Fibroblast of skin of left biceps (primary cell): ENCODE measurements at places on chromosomes 1 and 21.

DNA sequence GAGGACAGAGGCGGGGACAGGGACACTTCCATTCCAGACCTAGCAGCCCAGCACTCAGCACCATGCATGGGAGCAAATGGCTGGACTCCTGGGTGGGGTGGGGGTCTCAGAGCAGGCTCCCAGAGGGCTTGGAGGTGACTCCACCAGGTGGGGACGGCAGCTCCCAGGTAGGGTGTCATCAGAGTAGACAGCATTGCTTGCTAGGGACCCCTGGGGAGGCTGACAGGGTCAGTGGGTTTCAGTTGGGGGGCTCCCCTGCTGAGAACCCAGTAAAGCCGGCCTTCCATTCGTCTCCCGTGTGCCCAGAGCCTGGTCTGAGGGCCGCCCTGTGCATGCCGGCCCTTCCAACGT, 4.8 kb upstream of the GJC2 start:
- DNase-seq = no peak

- no peak for DNase-seq
These were observed 40.3 kb downstream of the ACBD6 start for GRCh38 chr1:180462102-180462501.

DNA sequence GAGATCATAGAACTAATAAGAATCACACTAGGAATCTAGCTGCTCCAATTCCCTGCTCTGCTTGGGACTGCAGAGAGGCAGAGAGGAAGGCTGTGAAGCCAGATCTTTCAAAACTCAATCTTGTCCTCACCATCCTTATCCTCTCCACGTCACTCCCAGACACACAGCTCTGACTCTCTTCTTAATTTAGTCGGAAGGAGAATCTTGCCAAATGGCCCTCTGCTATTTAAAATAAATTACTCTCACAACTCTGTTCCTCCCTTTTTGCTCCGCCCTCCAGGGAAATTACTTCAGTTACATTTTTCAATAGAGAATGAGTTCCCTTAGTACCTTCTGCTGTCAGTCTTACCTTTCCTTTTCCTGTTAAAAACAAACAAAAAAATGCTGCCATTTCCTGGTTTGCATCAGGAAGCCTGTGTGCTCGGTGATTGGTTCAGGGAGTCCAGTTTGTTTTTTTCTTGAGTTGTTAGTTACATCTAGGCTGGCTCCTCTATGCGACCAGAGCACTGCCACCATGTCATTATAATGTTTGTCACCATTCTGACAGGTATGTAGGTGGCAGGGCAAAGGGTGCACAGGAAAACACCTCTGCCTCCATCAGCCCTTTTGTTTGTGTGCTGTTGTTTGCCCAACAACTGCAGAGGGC, 80.1 kb downstream of the FCRL5 start:
- DNase-seq = no peak

GRCh38 chr1:66809245-66809644, 8.2 kb upstream of the INSL5 start:
- no peak for DNase-seq

DNA sequence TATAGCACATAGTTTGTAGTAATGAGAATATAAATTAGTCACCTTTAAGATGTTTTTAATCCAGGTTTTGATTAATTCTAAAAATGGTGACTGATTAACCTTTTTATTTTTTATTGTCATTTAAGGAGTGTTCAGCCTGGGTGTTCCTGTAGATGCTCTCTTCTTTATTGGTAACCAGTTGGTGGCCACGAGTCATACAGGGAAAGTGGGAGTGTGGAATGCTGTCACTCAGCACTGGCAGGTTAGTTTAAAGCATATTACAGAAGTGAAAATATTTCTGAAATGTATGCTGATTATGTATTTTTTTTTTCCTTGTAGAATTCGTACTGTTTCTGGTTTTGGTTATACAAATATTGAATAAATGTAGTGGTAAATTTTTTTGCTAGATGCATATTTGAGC, 28.1 kb downstream of the KCTD3 start:
- peak; percentile 25 for DNase-seq

GRCh38 chr1:147627435-147628110, 42.8 kb downstream of the ACP6 start:
- no peak for DNase-seq

GRCh38 chr1:55682198-55682597, 467.0 kb upstream of the USP24 start:
- no peak for DNase-seq

DNA sequence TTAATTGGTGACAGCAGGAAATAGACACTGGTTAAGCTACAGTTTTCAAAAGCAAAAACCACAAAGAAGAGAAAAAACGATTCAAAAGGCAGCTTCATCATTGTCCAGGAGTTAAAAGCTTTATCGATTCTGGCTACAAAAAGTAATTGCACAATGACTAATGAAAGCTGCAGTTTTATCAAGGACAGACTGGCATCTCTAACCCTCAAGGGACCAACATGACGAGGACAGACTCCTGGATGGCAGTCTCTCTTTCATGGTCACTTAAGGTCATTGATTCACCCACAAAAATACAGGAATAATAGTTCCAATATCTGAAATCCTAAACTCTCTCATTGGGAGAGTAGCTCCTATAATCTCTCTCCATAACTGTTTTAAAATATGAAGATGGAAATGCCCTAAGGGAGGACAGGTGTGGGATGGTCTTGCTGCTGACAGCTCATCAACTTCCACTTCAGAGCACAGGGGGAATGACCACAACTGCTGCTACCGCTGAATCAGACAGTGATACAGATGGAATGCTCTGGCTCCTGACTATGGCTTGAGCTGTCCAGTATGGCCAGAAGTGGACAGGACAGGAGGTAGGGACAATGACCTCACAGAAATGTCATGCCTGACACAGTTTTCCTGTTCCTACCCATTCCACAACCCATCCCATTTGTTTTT, 17.4 kb upstream of the CPLANE2 start:
- no peak for DNase-seq

GRCh38 chr1:184219414-184219813, 167.4 kb upstream of the C1orf21 start:
- no peak for DNase-seq

- DNase-seq = no peak
These were observed 163.6 kb upstream of the RAB4A start for GRCh38 chr1:229107304-229107815.

- no peak for DNase-seq
These were observed 46.1 kb upstream of the FMO2 start for GRCh38 chr1:171138980-171139379.

GRCh38 chr1:214719207-214719606, 116.2 kb downstream of the CENPF start:
- no peak for DNase-seq

DNA sequence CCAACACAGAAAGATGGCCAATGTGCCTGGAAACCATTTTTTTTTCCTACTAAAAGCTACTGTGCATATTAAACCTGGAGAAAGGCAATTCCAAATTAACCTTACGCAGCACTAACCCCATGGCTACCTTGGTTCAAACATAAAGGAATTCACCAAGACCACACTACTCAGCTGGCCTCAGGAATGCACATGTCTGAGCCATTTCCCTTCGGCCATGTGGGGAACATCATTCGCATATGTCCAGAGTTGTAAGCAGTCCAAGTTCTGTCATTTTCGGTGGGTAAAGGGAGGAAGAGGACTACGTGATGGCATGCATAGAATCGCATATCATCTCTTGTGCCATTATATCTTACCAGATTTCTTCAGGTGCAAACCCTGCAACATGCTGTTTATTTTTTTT, 175.4 kb downstream of the NTMT2 start:
- DNase-seq = no peak

DNA sequence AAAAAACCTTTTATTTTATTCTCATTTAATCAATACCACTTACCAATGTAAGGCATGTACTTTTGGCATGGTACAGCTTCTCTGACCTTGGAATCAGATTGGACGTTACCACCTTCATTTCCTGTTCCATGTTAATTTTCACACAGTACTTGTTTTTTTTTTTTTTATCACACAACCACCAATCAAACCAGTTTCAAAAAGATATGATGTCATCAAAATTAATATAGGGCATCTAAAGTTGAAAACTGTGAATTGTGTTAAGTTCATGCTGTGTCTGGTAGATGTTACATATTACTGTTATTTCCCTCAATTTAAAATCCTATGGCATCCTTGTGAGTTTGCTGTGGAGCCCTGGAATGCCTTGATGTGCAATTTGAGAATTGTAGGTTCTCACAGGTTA, 85.1 kb downstream of the NPHS2 start:
- DNase-seq = no peak

DNA sequence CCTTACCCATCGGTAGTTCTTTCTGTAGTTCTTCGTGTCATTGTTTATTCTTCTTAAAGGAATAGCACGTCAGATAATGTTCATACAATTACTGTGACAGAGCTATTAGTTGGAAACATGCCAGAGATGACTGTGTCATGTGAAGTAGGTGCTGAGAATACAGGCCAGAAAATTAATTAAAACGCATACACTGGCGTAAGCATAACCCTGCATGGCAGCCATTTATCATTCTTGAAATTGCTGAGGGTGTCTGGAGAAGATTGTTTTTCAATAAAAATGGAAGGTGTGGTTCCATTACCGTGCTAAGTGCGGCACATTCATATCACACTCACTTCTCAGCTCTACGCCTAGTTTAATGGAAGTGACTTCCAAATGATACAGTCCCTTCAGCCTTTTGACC, 7.8 kb downstream of the ETS2 start:
- no peak for DNase-seq

- DNase-seq = no peak
These were observed 31.3 kb downstream of the NSL1 start for GRCh38 chr1:212760126-212760823.

- DNase-seq = no peak
These were observed 16.4 kb downstream of the CNIH4 start for GRCh38 chr1:224373008-224373590.

DNA sequence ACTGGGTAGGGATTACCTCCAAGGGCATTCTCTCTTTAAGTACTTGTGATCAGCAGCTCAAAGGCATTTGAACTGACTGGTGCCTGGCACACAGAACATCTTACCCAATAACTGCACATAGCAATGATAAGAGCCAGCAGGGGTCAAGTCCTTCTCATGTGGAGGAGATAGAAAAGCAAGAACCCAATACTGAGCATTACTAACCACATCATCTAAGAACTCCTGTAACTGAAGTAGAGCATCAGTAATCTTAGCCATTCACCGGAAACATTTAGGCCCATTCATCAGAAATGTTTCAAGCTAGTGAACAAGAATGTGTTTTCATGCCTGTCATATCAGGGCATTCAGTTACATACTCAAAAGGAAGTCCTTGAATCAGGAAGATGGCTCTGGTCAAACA, 33.6 kb upstream of the THEM4 start:
- no peak for DNase-seq

DNA sequence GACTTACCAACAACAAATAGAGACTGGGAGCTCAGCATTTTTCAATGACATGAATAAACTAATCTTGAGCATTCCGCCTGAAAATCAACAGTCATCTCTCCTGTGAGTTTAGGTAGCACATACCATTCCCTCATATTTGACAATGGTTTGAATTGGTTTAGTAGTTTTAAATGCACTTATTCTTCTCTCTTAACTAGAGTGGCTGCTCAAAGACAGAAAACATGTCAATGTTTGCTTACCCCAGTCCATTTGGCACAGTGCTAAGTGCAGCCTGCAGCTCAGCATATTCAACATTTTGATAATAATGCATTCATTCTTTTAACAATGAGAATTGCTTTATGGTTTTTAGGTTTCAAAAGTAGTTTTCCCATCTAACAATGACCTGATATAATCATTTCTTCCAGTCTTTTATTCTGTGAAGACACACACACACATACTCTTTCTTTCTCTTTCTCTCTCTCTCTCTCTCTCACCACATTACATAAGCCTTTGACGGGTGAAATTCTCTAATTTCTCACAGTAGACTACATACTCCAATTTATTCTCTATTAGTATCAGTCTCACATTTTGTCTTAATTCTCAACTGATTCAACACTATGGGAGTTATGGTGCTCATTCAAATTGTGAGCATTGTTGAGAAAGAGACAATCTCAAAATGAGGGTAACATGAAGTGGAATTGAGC, 432.3 kb downstream of the LRRIQ3 start:
- no peak for DNase-seq

DNA sequence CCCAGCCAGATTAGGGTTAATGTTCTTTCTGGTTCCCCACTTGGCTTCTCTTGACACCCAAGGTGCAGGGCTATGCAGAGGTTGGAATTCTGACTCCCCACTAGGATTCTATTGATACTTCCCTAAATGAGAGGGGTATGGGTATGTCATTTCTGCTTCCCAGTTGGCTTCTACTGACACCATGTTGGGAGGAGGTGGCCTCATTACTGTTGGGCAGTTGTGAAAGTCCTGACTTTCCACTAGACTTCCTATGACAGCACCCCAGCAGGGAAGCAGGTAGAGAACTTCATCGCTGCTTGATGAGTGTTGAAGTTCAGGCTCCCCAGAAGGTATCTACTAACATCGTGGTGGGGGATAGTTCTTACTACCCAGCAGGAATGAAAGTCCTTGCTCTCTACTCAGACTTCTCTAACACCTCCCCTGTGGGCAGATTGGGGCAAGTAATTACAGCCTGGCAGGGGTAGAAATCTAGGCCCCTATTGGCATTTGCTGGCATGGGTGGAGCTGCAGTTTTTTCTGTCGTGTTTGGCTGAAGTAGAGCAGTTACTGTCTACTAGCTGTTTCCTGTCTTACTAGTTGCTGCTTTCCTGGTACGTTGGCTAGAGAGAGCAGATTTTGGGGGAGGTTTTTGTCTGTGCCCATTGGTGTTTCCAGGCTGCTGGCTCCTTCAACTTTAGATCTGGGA, 41.5 kb downstream of the ZYG11B start:
- no peak for DNase-seq

- peak; percentile 69 for DNase-seq
These were observed 153.4 kb downstream of the ETS2 start for GRCh38 chr21:38958940-38959691.

GRCh38 chr1:233606813-233607212, 7.1 kb upstream of the KCNK1 start:
- no peak for DNase-seq

GRCh38 chr1:48547561-48548220, 75.7 kb upstream of the SPATA6 start:
- no peak for DNase-seq

- no peak for DNase-seq
These were observed 80.4 kb downstream of the AJAP1 start for GRCh38 chr1:4734791-4735190.

DNA sequence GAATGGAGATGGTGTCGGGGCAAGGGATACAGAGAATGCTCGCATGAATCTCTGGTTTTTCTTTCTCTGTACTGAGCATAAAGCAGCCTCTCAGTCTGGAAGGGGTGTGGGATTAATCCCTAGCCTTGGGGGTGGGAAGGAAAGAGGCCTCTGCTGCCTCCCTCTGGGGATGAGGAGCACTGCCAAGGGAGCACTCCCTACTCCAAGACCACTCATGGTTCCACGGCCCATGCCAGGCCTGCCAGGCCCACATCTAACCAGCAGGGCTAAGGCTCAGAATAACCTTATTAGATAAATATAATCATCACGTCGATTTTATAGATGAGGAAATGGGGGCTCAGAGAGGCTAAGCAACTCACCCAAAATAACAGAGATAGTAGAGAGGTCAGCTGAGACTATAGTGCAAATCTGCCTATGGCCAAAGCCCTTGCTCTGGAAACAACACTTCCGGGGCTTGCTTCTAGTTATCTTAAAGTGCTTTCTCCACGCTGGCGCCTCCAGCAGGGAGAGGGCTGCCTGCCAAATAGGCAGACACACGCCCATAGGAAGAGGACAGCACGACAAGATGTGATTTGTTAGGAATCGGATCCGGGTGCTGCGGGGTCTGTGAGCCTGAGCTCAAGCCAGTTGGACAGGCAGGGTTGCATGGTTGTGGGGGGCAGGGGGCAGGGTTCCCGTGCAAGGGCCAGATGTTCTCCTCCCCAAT, 522 bp downstream of the TEX35 start:
- DNase-seq = no peak

- peak; percentile 42 for DNase-seq
These were observed 64.8 kb downstream of the ALPL start for GRCh38 chr1:21573971-21574465.
